ENCODE measurements at places on chromosomes 13 and 19.

DNA sequence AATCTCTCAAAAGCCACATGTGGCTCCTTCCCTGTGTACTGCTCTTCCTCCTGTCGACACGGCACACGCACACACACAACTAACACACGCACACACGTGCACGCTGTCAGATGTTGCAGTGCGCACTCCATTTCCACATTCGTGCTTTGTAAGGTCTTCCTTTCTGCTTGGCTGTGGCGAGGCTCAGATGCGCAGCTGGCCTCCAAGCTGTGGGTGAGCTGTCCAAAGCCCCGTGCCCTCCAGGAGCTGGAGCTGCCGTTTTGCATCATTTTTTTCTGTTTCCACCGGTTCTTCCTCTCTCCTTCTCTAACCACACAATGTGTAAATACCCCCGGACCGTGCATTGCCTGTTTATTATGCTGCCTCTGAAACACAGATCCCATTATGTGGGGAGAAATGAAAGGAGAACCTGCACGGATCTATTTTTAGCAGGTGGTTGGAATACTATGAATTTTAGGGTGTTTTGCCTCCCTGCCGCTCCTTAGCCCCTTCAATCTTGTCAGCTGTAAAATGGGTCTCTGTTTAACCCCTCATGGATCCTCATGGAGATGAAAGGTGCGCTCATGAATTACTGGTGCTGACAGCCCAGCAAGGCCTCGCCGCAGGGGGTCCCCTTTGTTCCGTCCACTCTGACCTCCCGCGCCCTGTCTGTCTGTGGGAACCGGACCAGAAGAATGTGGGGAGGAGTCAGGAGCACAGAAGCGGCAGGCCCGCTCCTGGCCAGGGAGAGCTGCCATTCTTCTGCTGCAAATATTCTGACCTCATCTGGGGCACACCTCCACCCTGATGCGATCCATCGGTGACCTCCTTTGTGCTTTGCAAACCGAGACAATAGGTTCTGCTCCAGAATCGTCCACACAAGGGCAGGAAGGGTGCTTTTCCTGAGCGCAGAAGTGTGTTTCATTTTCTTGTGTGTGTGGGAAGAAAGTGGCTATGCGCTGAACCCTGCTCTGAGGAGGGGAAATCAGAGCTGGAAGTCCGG is 137.7 kb downstream of the SOX1 start:
- DNase-seq = no peak

DNA sequence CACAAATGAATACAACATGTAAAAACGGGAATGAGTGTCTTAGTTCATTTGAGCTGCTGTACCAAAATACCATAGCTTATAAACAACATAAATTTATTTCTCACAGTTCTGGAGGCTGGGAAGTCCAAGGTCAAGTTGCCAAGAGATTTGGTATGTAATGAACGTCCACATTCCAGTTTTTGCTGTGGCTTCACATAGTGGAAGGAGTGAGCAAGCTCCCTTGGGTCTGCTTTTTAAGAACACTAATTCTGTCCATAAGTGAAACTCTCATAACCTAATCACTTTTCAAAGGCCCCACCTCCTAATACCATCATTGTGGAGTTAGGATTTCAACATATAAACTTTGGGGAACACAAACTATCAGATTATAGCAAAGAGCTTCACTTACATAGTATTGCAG is 1189.6 kb downstream of the PCDH9 start:
- DNase-seq = no peak

- DNase-seq = peak; percentile 69
These were observed 2.7 kb upstream of the SNAPC2 start for GRCh38 chr19:7917267-7918061.

GRCh38 chr13:52711286-52711685 is 28.3 kb downstream of the CNMD start:
- no peak for DNase-seq

- DNase-seq = no peak
These were observed 335.6 kb downstream of the RBM26 start for GRCh38 chr13:79070343-79070974.

- no peak for DNase-seq
These were observed 20.8 kb upstream of the EBI3 start for GRCh38 chr19:4208385-4209094.

- no peak for DNase-seq
These were observed 39.1 kb upstream of the ANKRD10 start for GRCh38 chr13:110953833-110954532.

- DNase-seq = no peak
These were observed 63.2 kb downstream of the RAB20 start for GRCh38 chr13:110498327-110498726.

- no peak for DNase-seq
These were observed 5.5 kb upstream of the AMER2 start for GRCh38 chr13:25177636-25178035.

DNA sequence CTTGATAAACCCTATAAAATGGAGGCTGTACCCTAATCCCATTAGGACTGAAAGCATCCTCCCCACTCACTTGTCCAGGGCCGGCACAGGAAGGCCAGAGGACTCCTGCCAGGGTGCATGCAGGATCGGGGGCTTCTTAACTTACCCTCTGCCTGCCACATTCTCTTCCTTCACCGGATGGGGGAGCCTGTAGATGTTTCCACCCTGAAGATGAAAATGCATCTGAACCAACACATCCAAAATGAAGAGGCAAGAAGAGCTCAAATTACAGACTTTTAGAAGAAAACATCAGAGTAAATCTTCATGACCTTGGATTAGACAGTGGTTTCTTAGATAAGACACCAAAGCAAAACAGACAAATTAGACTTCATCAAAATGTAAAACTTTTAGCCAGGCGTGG is 25.9 kb upstream of the NAPA start:
- DNase-seq = no peak

- no peak for DNase-seq
These were observed 15.7 kb downstream of the PNPLA6 start for GRCh38 chr19:7550987-7551761.

GRCh38 chr19:11164879-11165406 is 9.4 kb upstream of the SPC24 start:
- no peak for DNase-seq

DNA sequence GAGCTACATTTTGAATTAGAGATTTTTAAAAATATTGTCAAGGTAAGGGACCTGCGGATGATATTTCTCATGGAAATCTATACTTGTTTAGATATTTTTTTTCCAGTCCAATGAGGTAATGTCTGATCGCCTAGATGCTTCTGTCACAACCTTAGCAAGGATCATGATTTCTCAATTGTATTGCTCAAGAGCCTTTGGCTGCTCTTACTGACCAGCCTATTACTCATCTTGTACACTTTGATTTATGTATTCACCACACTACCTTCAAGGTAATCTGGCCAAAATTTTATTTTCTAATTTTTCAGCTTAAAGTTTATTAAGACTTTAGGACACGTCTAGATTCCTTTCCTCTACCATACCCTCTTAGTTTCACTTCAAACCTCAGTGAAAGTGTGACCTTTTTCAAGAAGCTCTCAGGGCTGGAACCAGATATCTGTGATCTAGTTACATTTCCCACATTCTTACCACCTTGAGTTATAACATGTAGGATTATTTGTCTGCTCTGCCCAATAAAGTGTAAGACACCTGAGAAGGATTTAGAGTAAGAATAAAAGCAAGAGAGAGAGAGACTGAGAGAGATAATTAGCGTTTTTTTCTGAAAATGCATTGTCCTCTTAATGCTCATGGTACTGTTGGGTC is 197.1 kb downstream of the ITGBL1 start:
- DNase-seq = no peak

- DNase-seq = no peak
These were observed 7.1 kb downstream of the RFC3 start for GRCh38 chr13:33825083-33825482.

- DNase-seq = no peak
These were observed 81.5 kb upstream of the MBNL2 start for GRCh38 chr13:97140611-97141010.

GRCh38 chr13:79273045-79273444 is 133.0 kb downstream of the RBM26 start:
- DNase-seq = no peak

DNA sequence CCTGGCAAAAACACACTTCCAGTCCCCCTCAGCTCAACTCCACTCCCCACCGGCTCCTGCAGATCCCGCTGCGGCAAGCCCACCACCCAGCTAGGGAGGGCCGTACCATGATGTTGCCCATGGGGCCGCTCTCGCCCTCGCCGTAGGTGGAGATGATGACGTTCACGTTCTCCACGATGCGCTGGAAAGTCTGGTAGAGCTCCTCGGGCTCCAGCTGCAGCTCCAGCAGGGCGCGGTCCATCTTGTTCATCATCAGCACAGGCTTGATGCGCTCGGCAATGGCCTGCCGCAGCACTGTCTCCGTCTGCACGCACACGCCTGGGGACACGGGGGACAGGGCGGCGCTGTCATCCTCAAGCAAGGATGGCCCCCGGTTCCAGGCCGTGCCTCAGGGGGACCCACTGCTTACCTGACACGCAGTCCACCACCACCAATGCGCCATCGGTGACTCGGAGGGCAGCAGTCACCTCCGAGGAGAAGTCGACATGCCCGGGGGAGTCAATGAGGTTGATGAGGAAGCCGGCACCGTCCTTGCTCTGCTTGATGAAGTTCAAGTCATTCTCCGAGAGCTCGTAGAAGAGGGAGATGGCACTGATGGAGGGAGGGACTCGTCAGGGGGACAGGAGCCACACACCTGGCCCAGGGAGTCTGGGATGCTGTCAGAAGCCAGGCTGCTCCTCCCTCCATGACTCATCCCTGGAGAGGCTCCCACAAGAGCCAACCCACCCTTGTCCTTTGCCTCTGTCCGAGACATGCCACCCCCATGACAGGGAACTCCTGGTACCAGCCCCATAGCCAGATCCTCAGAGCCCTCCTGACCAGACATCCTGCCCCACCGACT is 2.3 kb downstream of the EEF2 start:
- DNase-seq = no peak

GRCh38 chr19:20247016-20247683 is 80.1 kb downstream of the ZNF486 start:
- DNase-seq = peak; percentile 37

DNA sequence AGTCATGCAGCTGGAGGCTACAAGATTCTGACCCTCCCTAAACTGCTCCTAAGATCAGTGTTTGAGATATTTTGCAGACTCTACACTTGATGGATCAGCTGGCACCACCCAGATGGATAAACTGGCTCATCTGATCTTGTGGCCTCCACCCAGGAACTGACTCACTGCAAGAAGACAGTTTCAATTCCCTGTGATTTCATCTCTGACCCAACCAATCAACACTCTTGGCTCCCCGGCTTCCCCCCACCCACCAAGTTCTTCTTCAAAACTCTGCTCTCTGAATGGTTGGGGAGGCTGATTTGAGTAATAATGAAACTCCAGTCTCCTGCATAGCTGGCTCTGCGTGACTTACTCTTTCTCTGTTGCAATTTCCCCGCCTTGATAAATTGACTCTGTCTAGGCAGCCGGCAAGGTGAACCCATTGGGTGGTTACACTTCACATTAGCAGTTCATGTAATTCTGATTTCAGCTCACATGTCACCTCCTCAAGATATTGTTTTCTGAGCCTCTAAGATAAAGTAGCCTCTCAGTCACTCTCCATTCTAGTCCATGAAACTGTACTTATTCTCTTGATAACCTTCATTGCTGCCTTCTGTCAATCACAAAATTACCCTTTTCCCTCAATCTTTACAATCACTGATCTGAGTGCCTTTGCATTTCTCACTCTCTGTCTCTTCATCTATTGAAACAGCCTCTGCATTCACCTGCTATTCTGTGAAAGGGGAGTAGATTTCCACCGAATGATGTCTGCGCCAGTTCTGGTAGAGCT is 9.9 kb upstream of the FPR3 start:
- no peak for DNase-seq

DNA sequence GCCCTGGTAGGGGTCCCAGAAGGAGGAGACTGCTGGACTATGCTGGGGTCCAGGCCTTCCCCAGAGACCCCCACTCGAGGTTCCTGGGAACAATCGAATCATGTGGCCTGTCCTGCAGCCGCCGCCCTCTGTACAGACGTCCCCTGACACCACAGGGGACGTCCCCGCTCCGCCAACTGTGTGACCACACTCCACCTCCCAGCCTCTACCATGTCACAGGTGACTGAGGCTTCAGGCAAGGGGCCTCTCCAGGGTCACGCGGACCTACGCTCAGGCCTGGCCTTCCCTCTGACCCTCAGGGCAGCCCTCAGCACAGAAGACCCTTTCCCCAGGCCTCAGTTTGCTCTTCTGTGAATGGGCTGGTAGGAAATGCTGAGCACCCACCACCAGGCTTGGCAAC is 13.1 kb upstream of the TMEM161A start:
- no peak for DNase-seq

- DNase-seq = no peak
These were observed 2.6 kb downstream of the UBXN6 start for GRCh38 chr19:4454747-4455718.

GRCh38 chr19:42366673-42367072 is 23.4 kb downstream of the CNFN start:
- no peak for DNase-seq

DNA sequence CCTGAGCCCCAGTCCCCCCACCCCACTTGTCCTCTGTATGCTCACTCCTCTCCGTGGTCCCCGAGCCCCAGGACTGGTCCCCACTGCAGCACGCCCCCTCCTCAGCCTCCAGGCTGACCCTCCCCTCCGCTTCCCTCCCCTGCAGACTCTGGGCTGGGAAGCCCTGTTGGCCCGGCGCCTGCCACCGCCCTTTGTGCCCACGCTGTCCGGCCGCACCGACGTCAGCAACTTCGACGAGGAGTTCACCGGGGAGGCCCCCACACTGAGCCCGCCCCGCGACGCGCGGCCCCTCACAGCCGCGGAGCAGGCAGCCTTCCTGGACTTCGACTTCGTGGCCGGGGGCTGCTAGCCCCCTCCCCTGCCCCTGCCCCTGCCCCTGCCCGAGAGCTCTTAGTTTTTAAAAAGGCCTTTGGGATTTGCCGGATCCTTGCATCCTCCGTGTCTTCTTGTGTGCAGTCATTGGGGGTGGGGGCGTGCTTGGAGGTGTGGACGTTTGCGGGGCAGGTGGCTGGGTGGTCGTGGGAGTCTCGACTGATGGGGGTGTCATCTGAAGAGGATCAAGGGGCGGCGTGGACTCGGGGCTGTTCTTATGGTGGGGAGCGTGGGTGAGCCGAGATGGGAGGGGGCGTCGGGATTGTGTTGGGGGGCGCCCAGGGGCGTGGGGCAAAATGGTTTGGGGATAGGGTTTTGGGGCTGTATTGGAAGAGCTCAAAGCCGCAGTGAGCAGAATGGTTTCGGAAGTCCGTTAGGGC is 3.5 kb downstream of the PTGER1 start:
- DNase-seq = no peak

GRCh38 chr13:50370303-50370950 is 355.2 kb downstream of the KCNRG start:
- DNase-seq = no peak

DNA sequence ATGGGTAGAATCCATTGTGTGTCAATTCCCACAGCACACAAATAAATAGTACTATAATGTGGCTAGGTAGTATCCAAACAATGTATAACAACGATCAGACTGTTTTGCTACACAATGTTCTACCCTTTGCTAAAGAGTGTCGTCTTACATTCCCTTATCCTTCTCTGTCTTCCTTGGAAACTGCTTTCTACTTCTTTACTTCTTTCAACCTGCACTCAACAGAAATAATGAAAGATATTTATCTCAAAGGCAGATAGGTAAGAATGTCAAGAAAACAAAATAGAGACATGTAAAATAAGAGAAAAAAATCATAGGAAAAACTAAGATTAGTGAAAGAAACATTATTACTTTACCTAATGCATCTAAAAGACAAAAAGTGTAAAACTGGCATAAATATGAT is 814.7 kb downstream of the PCDH9 start:
- no peak for DNase-seq

Data from memory B cell (primary cell).